ENCODE measurements at places on chromosomes 7 and 10. TPM values are rescaled to one million over a fixed set of nuclear protein-coding genes. Genes with fewer than 3 reads are reported as not detected.

GRCh38 chr10:15237351-15237750 lies 68.9 kb upstream of the NMT2 start:
- no peak for DNase-seq

GRCh38 chr10:71042216-71042615 lies 153.9 kb upstream of the PCBD1 start:
- no peak for DNase-seq

- no peak for DNase-seq
Observed at GRCh38 chr10:79905322-79906314, 43.3 kb downstream of the SFTPD start.

GIMAP7 gene
- total RNA-seq, result 5.8 TPM

DNA sequence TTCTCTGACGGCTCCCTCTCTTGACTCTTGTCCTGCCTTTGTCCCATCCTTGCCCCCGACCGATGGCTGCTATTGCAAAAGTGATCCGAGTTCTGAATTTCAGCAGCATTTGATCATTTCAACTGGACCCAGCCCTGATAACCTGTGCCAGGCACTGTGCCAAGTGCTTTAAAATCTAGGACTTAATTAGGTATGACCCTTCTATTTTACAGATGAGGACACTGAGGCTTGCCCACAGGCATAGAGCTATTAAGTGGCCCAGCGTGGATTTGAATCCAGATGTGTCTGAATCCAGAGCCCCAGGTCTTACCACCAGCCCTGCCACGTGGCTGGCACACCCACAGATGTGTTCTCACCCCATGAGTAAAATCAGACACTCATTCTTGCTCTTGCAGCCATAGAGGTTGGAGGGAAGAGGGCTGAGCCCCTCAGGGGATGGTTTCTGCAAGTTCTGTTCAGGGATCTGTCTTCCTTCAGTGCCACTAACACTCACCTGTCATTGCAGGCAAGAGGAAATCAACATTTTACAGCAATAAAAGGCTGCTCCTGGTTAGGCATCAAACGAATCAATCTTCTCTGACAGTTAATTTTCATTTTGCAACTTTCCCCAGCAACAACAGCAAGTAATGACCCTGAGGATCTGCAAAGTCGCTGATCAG lies 101.2 kb downstream of the GRID1 start:
- no peak for DNase-seq

GRCh38 chr7:101985903-101986734 lies 168.7 kb downstream of the CUX1 start:
- DNase-seq, result no peak

GRCh38 chr7:44375236-44375699 lies 49.9 kb upstream of the CAMK2B start:
- no peak for DNase-seq

GRCh38 chr7:31875424-31875823 lies 188.4 kb downstream of the PPP1R17 start:
- DNase-seq, result no peak

- DNase-seq, result no peak
Observed at GRCh38 chr10:124035928-124036558, 57.4 kb downstream of the CHST15 start.

GOLGA7B gene
- total RNA-seq, result 1.6 TPM

- no peak for DNase-seq
Observed at GRCh38 chr7:30752979-30753378, 1.0 kb downstream of the INMT start.

DNA sequence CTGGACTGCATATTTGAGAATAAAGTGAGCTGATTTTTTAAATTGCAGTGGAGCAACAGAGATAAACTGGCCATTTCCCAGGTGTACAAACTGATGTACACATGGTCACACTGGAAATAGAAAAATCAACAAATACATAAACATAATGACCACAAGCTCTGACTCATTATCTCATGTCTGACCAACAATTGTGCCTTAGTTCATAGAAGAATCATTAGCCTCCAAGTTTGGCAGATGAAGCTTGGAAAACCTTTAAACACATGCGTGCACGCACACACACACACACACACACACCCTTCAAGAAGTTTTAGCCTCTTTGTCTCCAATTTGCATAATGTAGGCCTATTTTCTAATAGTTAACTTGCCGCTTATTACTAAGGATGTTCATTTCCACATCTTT lies 308.9 kb upstream of the POM121L12 start:
- no peak for DNase-seq

DNA sequence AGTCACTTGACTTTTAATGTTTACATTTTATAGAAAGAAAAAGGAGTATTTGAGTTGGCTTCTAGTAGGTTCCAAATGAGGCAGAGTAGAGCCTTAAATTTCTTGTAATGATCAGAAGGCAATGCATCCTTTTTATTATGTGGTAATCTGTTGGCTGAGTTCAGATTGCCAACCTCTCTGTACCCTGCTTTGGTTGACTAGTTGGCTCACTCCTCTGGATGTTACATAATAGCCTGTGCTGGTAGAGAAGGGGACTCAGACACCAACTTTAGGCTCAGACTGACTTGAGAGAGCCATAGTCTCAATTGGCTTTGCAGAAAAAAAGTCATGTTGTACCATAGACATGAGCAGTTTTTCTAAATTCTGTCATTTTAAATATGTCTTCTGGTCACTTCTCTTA lies 46.8 kb upstream of the GLCCI1 start:
- no peak for DNase-seq

DNA sequence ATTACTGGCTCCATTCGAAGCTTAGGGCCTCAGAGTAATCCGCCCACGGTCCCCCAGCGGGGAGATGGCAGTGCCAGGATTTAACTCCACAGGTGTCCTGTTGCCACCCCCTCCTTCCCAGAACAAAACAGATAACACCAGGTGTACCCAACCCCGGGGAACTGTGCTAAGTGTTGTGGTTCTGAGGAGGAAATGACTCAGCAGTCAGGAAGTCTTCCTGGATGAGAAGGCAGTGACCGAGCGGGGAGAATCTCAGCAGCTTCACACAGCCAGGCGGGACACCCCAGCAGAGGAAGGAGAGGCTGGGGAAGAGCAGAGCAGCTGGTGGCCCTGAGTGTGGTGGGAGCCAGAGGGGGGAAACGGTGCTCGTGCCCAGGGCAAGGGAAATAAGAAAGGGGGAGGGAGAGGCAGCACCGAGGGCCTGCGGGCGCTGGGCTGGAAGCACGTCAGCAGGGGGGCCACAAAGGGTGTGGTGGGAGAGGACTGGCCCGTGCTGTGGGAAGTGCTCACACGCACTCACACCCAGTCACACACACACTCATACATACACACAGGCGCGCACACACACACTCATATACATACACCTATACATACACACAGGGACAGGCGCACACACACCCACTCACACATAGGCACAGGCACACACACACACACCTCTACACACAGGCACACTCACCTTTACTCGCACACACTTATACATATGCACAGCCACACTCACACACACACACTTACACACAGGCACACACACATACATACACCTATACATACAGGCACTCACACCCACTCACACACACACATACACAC lies 59.8 kb upstream of the CHST15 start:
- no peak for DNase-seq

- DNase-seq, result no peak
Observed at GRCh38 chr10:76558996-76559891, 1078.4 kb downstream of the KCNMA1 start.

GRCh38 chr10:99966306-99966705 lies 43.4 kb downstream of the DNMBP start:
- no peak for DNase-seq

AIFM2 gene
- 32.8 TPM for total RNA-seq

GRCh38 chr7:69663911-69664832 lies 65.9 kb downstream of the AUTS2 start:
- no peak for DNase-seq

ARMC3 gene
- total RNA-seq, result not detected

GRCh38 chr10:104434601-104435000 lies 81.0 kb downstream of the CFAP58 start:
- DNase-seq, result no peak

DNA sequence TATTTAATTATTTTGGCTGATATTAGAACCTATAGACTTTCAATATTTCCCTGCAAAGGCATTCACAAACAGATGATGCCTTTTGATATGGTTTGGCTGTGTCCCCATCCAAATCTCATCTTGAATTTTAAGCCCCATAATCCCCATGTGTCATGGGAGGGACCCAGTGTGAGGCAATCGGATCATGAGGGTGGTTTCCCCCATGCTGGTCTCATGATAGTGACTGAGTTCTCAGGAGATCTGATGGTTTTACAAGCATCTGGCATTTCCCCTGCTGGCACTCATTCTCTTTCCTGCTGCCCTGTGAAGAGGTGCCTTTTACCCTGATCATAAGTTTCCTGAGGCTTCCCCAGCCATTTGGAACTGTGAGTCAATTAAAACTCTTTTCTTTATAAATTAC lies 9.3 kb upstream of the PNLIPRP3 start:
- DNase-seq, result no peak

GRCh38 chr7:3847336-3847735 lies 546.3 kb downstream of the SDK1 start:
- no peak for DNase-seq

DNA sequence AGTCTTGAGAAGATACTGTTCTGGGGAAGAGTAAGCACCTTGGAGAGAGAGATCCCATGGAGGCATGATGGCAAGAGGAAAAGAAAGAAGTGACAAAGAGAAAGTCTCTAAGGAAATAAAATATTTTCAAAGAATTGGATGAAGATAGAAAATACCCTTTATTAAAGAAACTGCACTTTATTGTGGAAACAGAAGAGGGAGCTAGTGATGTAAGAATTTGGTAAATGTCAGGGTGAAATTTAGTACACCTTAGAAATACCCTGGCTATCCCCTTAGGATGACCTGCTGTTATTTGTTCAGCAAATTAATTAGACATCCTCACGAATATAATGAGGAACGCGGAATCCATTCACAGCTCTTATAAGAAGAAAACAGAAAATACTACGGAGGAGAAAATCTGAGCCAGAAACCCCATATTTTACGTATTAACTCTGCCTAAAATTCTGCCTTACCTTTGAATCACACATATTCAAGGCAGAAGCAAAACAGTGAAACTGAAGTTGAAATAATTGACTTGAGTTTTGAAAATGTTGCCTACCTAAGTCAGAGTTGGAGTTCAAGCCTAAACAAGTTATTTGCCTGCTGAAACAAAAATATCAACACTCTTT lies 90.7 kb downstream of the TFPI2 start:
- no peak for DNase-seq

DNA sequence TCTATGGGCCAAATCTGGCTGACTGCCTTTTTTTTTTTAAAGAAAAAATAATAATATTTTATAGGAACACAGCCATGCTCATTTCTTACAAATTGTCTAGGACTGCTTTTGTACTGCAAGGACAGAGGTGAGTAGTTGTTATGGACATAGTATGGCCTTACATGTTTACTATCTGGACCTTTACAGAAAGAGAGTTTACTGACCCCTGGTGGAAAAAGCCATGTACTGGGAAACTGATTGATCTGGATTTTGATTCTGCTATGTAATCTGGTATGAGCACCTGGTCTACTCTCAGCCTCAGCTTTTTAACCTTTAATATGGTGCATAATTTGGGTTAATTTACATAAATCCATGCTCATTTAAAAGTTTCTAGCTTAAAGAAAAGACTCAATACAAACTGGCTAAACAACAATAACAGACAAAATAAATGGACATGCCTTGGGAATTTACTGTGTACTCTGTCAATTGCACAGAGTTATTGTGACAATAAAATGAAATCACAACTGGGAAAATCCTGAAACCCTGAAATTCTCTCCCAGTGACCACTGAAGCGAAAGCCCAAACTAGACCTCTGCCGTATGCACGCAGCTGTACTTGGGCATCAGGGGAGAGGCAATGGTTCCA lies 260.7 kb downstream of the BMPER start:
- no peak for DNase-seq

ARPC1A gene
- 103 TPM for total RNA-seq

TMEM176B gene
- total RNA-seq, result 122 TPM

- DNase-seq, result no peak
Observed at GRCh38 chr7:111108000-111108399, 17.1 kb downstream of the LRRN3 start.

DNA sequence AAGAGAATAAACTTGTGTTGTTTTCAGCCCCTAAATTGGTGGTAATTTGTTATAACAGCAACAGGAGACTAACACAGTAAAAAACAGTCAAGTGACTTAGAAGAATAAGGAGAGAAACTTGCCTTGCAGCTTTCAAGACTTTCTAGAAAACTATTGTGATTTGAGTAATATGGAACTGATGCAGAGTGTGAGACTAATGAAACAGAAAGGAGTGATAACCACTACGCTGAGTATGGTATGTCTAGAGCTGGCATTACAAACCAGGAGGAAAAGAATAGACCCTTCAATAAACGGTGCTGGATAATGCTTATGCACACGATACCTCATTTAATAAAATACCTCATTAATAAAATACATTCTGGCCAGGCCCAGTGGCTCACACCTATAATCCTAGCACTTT lies 99.9 kb downstream of the CREM start:
- no peak for DNase-seq

DNA sequence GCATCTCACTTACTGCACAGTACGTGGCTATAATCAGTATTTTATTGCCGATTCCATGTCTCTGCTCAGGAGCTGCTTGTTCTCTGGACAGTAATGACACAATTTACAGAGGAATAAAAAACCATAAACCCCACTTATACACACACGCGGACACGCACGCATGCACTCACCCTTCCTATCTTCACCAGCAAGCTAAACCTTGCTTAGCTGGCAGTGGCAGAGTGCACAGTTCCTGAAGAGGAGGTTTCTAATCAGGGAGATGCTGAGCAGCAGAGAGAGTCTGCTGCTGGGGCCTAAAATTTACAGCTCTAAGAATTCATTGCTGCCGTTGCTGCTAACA lies 66.3 kb downstream of the SND1 start:
- DNase-seq, result no peak

DNA sequence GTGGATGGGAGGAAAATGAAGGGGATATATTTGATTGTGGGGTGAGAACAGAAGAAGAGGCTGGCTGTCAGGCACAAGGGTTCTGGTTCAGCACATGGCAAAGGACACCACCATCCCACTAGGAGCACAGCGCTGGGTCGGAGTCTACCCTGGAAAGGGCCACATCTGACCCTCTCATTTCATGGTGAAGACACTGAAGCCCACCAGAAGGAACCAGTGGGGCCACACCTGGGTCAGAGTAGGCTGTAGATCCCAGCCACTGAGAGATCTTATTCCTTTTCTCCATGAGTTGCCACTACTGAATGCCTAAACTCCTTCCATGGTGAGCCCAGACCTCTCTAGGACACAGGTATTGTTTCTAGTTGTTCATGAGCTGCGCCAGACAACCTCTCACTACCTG lies 25.8 kb downstream of the SFTPD start:
- DNase-seq, result no peak

GRCh38 chr7:38192327-38192726 lies 14.3 kb downstream of the STARD3NL start:
- no peak for DNase-seq
